OCI-M1 (cell line): ENCODE measurements at places on chromosomes 6 and 20.

DNA sequence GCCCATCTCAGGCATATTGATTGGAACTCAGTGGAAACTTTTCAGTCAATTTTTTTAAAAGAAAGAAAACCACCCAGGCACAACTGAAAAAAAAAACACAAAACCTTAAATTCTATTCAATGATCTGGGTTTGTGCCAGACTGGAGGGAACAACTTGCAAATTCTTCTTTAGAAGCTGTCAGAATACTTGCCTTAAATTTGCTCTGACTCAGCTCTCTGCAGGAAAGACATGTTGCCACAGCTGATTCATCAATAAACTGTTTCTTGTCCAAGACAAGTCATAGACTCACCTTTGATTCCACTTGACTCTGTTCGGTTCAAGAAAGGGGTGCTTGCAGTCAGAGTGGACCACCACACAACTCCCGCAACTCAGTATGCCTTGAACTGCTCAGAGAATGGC is 117.8 kb upstream of the F13A1 start:
- no peak for DNase-seq

DNA sequence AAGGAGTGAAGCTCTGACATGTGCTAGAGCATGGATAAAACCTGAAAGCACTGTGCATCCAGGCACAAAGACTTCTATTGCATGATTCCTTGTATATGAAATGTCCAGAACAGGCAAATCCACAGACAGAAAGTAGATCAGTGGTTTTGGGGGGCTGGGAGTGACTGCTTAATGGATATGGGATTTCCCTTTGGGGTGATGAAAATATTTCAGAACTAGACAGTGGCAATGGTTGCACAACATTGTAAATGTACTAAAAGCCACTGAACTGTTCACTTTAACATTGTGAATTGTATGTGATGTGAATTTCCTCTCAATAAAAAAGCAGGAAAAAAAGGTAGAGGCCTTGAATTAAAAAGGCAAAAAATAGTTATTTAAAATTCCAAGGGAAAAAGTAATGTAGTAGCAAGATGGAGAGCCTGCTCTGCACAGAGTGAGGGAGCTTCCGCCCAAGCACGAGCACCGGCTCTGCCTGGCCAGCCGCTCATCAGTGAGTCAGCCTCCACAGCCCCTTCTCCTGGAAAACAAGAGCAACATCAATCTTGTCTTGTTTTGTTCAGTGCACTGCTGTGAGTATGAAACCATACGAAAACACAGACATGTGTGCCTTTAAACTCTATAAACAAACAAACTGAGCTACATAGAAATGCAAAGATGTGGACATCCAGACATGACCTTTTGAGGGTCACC is 74.6 kb upstream of the THBS2 start:
- DNase-seq: no peak

GRCh38 chr6:3382326-3383279 is 74.2 kb downstream of the SLC22A23 start:
- no peak for DNase-seq

- DNase-seq: no peak
Observed at GRCh38 chr6:56816370-56816769, 138.5 kb upstream of the BEND6 start.

DNA sequence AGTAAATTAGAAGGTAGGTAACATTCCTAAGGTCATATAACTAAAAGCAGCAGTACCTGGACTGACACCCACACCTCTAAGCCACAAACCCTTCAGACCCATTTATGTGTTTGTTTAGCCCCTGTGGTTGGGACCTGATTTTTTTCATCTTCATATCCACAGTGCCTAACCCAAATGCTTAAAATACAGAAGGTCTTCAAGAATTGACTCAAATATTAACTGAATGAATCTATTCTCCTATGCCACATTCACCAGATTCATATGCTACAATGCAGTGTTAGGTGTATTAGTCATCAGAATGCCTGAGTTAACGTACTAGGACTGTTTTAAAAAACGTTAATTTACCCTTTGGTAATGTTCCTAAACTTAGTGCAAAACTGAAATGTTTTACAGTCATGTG is 124.8 kb downstream of the AHI1 start:
- DNase-seq: no peak

GRCh38 chr20:40603057-40603651 is 85.9 kb downstream of the MAFB start:
- no peak for DNase-seq

DNA sequence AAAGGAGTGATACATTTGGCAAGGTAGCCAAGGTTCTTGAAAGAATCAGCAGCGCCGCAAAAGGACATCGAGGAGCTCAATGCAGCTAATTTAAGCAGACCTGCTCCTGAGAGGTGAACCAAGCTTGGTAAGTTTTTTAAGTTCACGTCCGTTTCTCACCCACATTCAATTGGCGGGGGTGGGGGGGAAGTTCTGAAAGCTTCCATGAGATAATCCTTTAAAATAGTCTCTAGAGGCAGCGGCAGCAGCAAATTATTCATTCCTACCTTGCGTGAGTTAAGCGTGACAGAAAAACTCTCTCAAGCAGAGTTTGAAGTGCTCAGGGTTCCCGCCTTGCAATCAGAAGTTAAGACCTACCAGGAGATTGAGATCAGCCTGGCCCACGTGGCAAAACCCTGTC is 97.3 kb upstream of the NHSL1 start:
- no peak for DNase-seq
